NT2/D1 (cell line): ENCODE measurements at places on chromosomes 4 and X.

- no peak for DNase-seq
Observed at GRCh38 chr4:68271851-68272357, 26.4 kb upstream of the TMPRSS11B start.

- no peak for DNase-seq
Observed at GRCh38 chr4:173556398-173557131, 26.5 kb upstream of the HAND2 start.

GRCh38 chrX:114717921-114718320 lies 134.0 kb downstream of the HTR2C start:
- DNase-seq, result no peak

DNA sequence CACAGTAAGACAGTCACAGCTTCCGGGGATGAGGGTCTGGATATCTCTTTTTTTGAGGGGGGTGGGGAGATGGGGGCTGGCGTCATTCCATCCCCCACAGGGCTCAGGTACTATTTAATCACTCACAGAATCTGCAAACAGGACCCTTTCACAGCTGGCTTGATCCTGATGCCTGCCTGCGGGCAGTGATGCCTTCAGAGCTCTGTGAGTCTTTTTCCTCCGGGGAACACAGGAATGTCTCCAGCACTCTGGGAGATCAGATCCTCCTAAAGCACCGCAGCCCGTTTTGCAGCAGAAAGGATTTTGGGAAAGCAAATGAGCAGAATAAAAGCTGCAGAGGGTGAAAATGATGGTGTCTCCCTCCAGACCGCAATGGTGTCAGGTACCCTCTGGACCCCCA lies 13.2 kb upstream of the SHOX start:
- DNase-seq, result no peak

- DNase-seq, result no peak
Observed at GRCh38 chr4:41744572-41745291, 3.8 kb downstream of the PHOX2B start.

DNA sequence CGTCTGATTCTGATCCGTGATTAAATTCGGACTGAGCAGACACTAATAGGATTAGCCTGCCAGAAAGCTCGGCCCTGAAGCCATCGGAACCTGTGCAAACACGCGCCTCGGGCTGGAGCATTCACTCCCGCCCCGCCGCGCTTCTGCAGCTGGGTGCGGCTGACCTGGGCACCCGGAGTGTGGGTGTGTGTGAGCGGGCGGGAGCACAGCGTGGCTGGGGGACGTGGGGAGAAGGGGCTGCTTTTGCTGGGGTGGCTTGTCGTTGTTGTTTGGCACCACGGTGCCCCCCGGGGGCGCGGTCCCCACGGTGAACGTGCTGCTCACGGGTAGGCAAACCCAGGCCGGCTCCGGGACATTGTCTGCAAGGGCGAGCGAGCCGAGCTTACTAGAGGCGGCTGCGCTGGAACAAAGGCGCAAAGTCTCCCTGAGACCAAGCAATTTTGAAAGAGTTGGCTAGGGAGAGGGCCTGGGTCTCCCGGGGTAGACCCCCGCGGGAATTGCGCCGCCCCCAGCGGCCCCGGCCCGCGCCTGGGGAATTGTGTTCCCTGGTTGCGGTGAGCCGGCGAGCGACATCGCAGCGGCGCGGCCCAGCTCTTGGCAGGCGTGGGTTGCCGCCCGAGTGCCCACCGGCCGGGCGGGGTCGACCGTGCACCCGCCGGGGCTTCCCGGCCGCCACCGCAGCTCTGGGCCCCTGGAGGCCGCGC lies 1.4 kb downstream of the MAMLD1 start:
- DNase-seq, result no peak

DNA sequence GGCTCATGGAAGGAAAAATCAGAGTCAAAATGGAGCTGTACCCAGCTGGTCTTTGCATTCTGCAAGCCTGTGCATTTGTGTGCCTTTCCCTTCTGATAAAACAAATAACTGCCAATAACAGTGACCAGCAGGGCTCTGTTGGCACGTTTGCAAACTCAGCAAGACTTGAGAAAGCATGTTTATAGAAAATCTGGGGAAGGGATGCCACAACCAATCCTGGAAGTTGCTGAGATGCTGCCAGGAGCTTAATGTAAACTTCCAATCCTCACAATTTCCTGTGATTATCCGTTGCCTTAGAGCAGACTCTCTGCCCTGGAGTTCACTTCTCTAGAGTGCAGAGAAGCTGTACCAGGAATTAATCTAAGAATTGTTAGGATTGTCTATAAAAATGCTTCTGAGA lies 6.9 kb upstream of the ANXA3 start:
- DNase-seq, result no peak

GRCh38 chr4:142129931-142130330 lies 493.5 kb downstream of the IL15 start:
- no peak for DNase-seq

DNA sequence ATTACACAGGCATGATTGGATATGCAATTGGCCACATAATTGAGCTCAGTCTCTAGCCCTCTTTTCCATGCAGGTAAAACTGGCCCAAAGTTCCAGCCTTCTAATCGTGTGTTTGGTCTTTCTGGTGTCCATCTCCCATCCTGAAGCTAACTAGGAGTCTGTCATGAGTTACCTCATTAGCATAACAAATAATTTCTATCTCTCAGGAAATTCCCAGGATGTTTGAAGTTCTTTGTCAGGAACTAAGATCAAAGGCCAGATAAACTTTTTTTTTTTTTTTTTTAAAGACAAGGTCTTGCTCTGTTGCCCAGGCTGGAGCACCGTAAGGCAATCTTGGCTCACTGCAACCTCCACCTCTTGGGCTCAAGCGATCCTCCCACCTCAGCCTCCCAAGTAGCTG lies 15.8 kb downstream of the ATXN3L start:
- DNase-seq, result no peak

- DNase-seq, result peak; percentile 61
Observed at GRCh38 chr4:72846280-72847111, 223.0 kb downstream of the COX18 start.

- no peak for DNase-seq
Observed at GRCh38 chrX:130758072-130758471, 144.9 kb downstream of the ENOX2 start.
